Activated CD4-positive, alpha-beta T cell treated with anti-CD3 and anti-CD28 coated beads for 24 hours (primary cell): ENCODE measurements at places on chromosomes 3 and 15.

- DNase-seq = no peak
Measured at GRCh38 chr3:52983828-52984227, 62.0 kb downstream of the SFMBT1 start.

GRCh38 chr3:52891615-52892081 lies 5.7 kb downstream of the STIMATE start:
- no peak for DNase-seq

- DNase-seq = no peak
Measured at GRCh38 chr3:183117056-183117455, 17.8 kb upstream of the MCCC1 start.

GRCh38 chr15:55778932-55779331 lies 36.0 kb upstream of the PRTG start:
- no peak for DNase-seq

DNA sequence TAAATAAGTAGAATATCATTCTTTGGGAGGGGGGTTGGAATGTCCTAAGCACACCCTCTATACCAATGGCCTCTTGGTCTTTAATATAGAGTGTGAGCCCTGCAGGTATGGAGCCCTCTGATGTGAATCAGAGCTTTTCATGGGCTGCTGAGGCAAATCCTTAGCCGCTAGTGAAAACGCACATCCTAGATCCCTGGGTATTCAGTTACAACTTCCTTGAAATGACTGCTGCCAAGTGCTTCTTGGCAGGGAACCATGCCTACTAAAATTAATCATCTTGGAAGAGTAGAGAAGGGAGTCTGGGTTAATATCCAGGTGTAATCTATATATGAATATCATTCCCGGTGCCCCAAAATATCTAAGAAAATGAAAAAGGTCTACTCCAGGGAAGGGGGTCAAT lies 109.1 kb downstream of the POLQ start:
- DNase-seq = no peak

GRCh38 chr3:156681002-156681401 lies 6.6 kb downstream of the TIPARP start:
- no peak for DNase-seq

DNA sequence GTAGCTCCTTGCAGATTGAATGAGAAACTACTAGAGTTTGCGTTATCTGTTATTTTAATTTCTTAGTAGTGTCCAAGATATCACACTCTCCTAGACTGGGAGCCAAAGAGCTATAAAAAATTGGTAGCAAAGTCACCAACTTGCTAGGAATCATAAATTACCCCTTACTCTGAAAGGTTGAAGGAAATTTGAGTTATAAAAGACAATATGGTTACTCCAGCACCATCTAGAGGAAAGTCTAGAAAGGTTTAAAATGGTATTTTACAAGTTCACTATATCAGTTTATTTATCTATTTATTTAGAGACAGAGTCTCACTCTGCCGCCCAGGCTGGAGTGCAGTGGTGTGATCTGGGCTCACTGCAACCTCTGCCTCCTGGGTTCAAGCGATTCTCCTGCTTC lies 121.6 kb downstream of the RBPMS2 start:
- DNase-seq = no peak

GRCh38 chr3:113532698-113533533 lies 561 bp downstream of the SIDT1 start:
- DNase-seq = no peak

- DNase-seq = peak; percentile 30
Measured at GRCh38 chr3:44114142-44114541, 127.5 kb upstream of the TOPAZ1 start.

- peak; percentile 69 for DNase-seq
Measured at GRCh38 chr3:188788621-188789081, 383.1 kb upstream of the TPRG1 start.

GRCh38 chr3:139199421-139200010 lies 144.3 kb upstream of the MRPS22 start:
- no peak for DNase-seq

DNA sequence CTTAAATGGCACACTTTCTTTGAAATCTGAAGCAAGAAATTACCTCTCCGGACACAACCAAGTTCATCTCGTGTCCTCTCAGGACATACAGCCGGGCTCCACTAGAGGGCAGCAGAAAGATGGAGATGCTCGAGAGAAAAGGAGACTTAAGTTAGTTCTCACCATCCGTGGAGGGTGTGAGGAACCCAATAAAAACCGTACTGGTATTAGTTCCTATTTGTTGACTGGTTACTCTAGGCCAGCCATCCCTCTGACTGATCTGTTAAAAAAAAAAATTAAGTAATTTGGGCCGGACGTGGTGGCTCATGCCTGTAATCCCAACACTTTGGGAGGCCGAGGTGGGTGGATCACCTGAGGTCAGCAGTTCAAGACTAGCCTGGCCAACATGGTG lies 7.9 kb upstream of the CYP11A1 start:
- peak; percentile 85 for DNase-seq
